Activated CD8-positive, alpha-beta memory T cell treated with anti-CD3 and anti-CD28 coated beads for 4 hours (primary cell): ENCODE measurements at places on chromosomes 2 and 18.

DNA sequence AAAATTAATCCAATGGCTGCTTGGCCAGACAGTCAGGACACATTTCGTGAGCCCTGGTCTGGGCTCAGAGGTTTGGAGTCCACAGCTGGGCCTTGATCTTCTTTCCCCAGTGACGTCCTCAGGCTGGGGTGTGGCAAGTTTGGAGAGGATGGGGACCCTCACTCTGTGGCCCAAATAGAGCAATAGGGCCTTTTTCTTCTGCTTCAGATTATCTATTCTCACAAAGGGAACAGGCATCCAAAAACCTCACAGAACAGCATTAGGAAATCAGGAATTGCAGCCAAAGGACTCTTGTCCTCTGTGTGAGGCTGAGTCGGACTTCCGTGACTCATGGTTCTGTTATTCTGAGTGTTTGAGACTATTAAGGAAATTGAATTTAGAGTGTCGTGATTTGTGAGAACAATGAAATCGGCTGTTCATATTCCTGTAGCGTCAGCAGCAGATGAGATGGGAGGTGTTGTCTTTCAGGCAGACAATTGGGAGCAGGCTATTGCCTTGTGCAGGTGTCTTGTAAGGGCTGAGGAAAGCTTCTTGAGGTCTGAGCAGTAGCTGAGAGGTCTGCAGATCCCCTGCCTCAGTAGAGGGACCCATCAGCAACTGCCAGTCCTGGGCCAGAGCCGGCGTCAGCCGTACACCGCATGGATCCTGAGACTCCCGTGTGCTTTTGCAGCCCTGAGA is 113.8 kb downstream of the SH3RF3 start:
- DNase-seq, result no peak

DNA sequence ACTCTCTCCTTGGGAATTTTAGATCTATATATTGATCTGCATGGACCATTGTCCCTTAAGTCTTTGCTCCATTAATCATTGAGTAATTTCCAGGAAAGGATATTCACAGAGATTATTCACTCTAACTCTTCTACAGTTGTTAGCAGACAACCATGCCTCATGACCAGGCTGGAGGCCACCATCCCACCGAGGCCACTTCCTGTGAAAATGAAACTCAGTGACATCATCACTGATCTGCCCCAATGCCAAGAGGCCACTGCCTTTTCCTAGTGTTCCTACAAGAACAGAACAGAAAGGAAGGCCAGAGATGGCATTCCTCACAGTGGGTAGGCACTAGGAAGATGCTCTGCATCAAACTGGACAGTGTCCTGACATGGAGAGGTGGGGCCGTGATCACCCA is 161.3 kb downstream of the DTNA start:
- no peak for DNase-seq

DNA sequence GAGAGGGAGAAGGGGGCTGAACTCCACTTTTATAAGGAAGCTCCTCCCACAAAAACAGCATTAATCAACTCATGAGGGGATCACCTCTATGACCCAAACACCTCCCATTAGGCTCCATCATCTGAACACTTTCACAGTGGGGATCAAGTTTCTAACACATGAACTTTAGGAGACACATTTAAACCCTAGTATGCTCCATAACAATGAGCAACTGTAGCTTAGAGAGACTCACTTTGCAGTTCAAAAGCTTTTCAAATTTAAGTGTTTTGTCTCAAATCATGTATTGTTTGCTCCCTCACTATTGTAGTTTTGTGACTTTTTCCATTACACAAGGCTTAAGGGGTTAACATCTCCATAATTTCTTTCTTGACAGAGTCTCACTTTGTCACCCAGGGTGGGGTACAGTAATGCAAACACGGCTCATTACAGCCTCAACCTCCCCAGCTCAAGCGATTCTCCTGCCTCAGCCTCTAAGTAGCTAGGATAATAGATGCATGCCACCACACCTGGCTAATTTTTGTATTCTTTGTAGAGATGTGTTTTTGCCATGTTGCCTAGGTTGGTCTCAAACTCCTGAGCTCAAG is 352.7 kb upstream of the CDH20 start:
- DNase-seq, result no peak

GRCh38 chr2:233862261-233862768 is 5.9 kb downstream of the MSL3B start:
- DNase-seq, result no peak

GRCh38 chr18:51236225-51236624 is 38.7 kb upstream of the MEX3C start:
- no peak for DNase-seq

- no peak for DNase-seq
These were observed 11.2 kb downstream of the CWC22 start for GRCh38 chr2:179995741-179996515.

DNA sequence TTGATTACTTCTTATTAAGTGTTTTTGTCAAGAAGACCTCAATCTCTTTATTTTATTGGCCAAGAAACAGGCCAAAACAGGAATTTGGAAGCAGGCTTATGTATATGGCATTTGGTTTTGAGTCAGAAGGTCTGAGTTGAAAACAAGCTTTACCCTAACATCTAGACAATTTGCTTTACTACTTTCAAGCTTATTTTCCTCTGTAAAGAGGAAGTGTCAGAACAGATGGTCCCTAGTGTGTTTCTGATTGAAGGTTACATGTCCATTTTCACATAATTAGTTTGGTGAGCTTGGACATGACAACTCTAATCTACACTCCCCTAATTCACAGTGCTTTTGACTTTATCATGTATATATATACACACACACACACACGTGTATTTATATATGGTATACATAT is 19.8 kb upstream of the MAP4K4 start:
- DNase-seq, result no peak

GRCh38 chr2:215681799-215682596 is 246.1 kb upstream of the FN1 start:
- DNase-seq, result no peak

GRCh38 chr2:239640676-239641578 is 240.1 kb upstream of the HDAC4 start:
- DNase-seq, result no peak

- no peak for DNase-seq
These were observed 236.9 kb downstream of the BCL11A start for GRCh38 chr2:60316381-60317033.

DNA sequence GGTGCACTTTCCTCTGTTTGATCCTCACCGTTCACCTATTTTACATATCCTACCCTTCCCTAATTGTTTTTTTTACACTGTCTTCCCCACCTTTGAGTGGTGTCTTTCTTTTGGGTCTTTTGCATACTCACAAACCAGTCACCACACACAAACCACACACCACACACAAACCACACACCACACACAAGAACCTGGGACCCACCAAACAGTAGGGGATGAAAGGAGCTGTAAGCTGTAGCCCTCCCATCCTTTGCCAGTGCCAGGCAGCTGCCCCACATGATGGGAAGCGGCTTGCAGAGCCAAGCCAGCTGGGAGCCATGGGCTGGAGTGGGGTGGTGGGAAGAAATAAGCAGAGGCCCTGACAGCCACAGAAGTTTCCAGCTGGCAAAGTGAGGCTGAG is 38.9 kb upstream of the MSH6 start:
- DNase-seq, result no peak

- no peak for DNase-seq
These were observed 603.5 kb upstream of the HS6ST1 start for GRCh38 chr2:128922154-128922553.

DNA sequence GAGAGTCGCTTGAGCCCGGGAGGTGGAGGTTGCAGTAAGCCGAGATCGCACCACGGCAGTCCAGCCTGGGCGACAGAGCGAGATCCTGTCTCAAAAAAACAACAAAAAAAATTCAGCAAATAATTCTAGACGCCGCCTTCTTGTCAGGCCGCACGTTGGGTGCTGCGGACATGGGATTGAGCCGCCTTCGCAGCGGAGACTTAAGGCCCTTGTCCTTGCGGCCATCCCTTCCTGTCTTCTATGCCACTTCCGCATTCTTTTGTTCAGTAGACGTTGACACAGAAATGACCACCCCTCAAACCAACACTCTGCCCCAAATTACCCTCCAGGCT is 15.8 kb downstream of the PTPN18 start:
- no peak for DNase-seq

DNA sequence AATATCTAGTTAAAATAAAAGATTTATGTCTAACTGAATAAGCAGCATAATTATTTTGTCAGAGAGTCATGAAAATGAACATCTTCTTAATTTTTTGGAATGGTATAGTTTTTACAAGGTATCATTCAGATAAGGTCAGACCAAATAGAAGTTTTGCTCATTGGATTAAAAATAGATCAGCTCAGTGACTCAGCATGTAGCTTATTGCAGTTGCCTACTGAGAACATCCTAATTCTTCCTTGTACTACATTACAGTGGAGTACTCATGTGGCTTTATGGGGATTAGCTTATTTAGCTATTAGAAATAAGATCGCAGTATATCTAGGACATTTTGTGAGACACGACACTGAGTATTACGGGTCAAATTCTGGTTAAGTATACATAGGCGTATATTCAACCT is 38.2 kb upstream of the PPM1B start:
- DNase-seq, result no peak

DNA sequence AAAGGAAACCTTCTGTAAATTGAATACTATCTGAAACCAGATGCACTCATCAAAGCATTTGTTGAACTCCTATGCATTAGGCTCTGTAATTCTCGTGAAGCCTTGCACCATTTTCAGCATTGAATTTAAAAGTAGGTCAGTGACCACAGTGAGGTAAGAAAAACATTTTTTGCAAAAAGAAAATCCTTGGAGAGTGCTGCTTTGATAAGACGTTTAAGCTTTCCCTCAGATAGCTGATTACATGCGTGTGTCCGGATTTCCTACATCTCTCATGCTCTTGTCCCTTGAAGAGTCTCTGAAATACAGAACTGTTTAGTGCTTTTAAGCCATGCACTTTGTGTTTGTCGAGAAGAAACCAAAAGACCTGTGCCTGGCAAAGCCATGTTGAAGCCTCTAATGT is 113.6 kb downstream of the FMNL2 start:
- no peak for DNase-seq

DNA sequence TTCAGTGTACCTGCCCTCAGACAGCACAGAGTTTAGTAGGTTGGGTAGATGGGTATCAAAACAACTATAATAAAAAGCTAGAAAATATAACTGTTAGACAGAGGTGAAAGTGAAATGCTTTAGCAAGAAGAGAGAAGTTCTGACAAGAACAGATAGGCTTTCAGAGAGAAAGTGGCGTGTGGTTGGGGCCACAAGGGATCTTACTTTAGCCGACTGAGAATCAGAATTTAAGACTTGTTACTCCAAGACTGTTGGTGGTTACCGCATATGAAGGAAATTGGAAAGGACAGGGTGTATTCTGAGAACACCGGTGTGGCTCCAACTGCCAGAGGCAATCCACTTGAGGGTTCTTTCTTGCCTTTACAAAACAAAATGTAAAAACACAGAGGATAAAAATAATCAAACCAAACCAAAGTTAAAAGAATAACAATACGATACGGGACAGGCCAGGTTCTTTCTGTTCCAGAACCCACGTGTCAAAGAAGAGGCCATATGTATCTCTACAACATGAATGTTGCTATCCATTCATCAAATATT is 44.4 kb upstream of the AGPS start:
- no peak for DNase-seq

DNA sequence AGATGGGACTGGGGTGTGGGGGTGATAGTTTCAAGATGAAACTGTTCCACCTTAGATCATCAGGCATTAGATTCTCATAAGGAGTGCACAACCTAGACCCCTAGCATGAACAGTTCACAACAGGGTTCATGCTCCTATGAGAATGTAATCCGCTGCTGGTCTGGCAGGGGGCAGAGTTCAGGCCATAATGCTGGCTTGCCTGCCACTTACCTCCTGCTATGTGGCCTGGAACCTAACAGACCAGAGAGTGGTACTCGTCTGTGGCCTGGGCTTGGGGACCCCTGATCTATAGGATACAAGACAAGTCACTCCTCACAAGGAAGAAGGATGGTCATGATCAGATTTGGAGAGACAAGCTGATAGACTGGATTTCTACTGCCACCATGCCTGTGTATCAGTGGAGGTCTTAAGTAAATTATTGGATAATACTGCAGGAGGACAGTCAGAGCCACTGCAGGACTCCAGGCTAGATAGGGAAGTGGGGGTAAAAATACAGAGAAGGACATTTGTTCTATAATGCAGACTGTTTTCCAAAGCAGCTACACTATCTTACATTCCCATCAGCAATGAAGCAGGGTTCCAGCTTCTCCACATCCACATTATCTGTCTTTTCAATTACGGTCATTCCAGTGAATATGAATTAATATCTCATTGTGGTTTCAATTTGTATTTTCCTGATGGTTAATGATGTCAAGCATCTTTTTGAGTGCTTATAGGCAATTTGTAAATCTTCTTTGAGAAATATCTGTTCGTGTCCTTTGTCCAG is 28.8 kb upstream of the APOB start:
- DNase-seq, result no peak

GRCh38 chr2:215847056-215847455 is 166.3 kb downstream of the MREG start:
- DNase-seq, result no peak

- DNase-seq, result no peak
These were observed 76.8 kb downstream of the ABI2 start for GRCh38 chr2:203404996-203405395.

GRCh38 chr2:221392228-221392881 is 179.7 kb downstream of the EPHA4 start:
- DNase-seq, result no peak

DNA sequence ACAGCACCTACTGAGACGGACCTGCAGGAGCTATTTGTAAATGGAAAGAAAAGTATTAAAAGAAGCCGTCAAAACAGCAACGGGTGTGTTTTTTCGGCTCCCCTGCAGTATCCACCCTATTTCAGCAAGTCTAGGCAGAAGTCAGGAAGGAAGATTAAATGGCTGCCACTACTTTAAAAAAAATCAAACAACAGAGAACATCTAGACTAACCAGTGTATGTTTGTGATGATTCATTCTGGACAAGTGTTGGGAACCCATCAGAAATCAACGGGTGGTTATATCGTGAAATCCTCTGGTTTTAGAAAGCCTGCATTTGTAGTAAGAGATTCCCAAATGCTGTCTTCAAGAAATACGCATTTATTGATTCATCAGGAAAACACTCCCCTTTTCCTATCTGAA is 9.0 kb downstream of the PMAIP1 start:
- DNase-seq, result no peak

DNA sequence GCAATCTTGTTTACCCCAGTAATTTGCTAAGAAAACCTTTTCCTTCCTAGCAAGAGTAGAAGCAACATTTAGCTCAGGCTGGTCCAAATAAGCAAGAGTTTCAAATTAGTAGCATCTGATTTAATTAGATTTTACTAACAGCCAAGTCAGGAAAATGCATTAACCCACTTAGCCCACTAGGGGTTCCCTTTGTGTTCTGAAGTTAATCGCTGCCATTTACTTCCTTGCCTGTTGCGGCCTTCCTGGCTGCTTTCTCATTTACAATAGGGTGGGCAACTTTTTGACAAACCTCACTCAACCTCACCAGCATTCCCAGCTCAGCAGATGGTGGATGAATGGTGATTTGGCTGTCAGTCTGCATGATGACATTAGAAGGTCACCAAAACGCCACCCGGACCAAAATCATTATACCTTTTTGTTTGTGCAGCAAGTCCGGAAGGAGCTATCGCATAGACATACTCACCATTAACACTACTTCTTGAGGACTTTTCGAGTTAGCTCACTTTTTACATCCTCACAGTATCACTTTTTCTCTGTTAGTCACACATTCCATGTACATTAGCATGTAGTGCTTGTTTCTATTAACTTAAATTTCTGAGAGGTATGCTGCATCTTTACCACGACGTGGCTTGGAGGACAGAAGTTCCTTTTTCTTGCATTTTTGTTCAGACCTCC is 101.5 kb upstream of the SETBP1 start:
- no peak for DNase-seq
